ENCODE measurements at places on chromosomes 1 and 21.

GRCh38 chr1:93178418-93178817 lies 1.8 kb downstream of the TMED5 start:
- DNase-seq = no peak

GRCh38 chr1:229406798-229407197 lies 27.1 kb downstream of the ACTA1 start:
- no peak for DNase-seq

GRCh38 chr1:224737353-224737727 lies 121.2 kb downstream of the CNIH3 start:
- DNase-seq = no peak

- DNase-seq = no peak
Observed at GRCh38 chr1:211831558-211832323, 1.2 kb upstream of the LPGAT1 start.

- no peak for DNase-seq
Observed at GRCh38 chr1:94988356-94988755, 61.4 kb upstream of the CNN3 start.

DNA sequence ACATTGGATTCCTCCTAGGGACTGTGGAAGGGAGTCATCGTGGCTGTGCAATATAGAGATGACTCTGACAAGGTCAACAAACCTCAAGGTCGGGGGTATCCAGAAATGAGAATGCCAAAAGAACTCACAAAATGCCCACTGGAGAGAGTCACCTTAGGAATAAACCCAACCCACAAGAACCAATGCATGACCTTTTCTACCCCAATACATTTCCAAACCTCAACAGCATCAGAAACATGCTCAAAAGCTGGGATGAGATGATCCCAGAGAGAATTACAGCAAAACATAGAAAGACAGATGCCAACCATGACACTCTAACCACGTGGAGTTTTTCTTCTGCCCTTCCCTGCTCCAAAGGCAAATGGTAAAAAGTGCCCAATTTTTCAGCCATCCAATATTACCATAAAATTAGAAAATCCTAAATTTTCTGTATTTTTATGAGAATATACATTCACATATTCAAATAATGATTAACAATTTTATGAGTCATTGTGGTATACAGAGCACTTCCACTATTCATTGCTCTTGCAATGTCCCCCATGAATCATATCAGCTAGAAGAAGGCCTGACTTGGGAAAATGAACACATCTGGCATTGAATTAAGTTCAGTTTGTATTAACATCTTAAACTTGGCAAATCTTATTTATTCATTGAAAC lies 88.2 kb upstream of the PALMD start:
- DNase-seq = no peak

GRCh38 chr1:19401535-19401889 lies 83.8 kb downstream of the CAPZB start:
- DNase-seq = no peak

- DNase-seq = no peak
Observed at GRCh38 chr1:160672789-160673695, 26.2 kb upstream of the SLAMF1 start.

DNA sequence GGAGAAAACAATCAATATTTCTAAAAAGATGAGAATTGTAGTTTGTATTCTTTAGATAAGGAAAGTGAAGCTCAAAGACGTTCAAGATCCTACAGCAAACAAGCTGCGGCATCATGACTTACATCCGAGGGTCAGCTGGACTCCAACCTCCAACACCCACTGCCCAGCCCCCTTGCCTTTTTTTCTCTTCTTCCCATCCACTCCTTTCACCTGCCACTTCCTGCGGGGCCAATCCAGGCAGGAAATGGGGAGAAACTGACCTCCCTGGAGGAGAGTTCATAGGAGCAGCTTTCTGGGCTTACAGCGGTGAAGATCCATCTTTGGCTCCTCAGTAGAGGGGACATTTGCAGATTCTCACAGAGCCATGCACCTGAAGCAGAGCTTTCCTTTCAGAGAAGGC lies 361.5 kb downstream of the PTPRU start:
- DNase-seq = no peak

DNA sequence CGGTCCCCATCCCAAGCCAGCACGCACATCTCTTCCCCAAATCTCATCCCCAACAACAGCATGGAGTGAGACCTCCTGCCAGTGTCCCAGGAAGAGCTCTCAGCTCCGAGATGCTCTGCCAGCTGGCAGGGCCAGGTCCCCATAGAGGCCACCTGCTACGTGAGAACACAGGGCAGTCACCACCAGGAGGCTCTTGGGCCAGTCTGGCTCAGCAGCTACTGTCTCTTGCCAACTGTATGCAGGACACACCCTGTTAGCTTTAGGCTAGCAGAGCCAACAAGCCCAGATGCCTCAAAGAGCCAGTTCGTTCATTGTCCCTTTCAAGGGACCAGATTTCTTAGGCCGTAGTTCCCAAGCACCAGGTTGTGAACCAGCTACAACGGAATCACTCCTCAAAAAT lies 36.9 kb downstream of the FBXO2 start:
- no peak for DNase-seq

- no peak for DNase-seq
Observed at GRCh38 chr1:115647919-115648650, 6.3 kb downstream of the VANGL1 start.

DNA sequence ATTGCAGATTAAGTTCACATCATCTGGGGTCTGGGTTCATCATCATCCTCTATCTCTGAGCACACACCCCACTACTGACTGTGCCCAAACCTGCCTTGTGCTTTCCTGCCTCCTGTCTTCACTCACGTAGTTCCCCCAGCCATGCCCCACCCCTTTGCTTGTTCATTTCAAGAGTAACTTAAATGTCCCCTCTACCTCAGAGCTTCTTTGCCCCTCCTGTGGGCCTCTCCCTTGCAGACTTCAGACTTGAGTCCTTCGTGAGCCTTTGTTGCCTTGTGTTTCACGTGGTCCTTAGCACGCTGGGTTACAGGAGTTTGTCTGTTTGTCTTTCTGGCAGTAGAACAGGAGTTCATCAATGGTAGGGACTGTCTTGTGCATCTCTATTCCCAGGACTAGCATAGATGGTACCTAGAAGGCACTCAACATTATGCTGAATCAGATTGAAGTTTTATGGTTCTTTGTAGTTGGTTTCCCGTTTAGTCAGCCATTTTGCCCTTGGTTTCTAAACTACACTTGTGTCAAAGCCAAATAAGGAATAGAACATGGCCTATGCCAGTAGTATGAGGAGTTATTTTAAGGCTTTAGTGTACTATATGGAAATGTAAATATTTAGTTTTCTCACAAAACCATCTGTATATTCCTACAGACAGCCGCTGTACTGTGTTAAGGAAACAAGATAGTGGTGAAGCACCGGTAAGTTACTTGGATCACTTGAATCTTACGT lies 86.2 kb downstream of the TTC3 start:
- DNase-seq = no peak

DNA sequence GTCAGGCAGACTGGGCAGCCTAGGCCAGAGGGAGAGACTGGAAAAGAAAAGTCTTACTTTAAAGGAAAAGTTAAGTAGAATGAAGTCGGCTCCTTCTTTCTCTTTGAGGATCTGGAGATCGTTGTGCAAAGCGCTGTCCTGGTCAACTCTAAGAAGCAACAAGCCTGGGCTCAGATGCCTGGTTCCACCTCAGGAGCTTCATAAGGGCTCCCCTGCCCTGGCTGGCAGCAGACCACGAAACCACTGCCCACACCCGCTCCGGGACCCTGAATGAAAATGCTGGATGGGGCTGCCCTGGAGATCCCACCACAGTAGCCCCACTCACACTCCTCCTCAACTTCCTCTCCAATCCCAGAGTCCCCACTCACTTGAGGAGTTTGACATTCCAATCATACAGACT lies 6.4 kb downstream of the UBE2Q1 start:
- no peak for DNase-seq

DNA sequence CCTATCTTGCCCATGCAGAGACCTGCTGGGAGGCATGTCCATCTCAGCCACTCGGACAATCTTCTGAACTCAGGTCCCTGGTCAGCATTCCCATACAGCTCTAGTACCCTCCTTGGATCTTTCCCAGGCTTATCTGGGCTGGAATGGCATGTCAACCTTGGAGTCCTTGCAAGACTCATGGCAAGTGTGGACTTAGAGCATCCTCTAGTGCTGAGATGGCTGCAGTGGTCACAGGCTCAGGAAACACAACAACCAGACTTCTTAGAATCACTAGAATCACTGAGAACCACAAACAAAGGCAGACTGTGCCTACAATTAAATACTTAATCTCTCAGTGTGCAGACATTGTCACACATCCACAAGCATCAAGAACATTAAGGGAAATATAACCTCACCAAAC lies 73.1 kb upstream of the TSHB start:
- peak; percentile 7 for DNase-seq

DNA sequence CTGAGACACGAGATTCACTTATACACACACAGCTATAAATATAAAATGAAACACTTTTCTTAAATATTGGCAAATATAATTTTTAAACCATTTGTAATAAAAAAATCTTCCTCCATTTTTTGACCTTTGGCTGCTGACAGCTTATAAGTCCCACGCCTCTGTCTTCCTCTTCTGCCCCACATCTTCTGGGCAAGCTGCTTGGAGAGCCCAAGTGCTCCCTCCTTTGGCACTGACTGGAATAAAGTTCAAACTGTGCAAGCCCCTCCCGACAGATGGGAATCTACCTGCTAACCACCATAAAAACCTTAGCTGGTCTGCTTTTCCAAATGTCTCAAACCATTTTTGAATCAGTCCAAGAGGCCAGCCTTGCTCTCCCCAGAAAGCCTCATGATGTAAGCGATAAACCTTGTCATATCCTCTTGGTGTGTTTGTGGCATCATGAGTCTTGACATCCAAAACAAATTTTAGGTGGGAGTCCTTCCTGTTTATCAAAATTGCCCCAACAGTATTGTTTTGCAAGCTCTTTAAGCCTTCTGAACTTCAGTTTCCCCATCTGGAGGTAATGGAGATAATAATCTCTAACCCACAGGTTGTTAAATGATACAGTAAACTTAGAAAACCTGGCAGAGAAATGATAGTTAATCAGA lies 99.8 kb downstream of the SNX7 start:
- DNase-seq = no peak

GRCh38 chr1:228337031-228337564 lies 69.5 kb downstream of the TRIM11 start:
- DNase-seq = no peak

DNA sequence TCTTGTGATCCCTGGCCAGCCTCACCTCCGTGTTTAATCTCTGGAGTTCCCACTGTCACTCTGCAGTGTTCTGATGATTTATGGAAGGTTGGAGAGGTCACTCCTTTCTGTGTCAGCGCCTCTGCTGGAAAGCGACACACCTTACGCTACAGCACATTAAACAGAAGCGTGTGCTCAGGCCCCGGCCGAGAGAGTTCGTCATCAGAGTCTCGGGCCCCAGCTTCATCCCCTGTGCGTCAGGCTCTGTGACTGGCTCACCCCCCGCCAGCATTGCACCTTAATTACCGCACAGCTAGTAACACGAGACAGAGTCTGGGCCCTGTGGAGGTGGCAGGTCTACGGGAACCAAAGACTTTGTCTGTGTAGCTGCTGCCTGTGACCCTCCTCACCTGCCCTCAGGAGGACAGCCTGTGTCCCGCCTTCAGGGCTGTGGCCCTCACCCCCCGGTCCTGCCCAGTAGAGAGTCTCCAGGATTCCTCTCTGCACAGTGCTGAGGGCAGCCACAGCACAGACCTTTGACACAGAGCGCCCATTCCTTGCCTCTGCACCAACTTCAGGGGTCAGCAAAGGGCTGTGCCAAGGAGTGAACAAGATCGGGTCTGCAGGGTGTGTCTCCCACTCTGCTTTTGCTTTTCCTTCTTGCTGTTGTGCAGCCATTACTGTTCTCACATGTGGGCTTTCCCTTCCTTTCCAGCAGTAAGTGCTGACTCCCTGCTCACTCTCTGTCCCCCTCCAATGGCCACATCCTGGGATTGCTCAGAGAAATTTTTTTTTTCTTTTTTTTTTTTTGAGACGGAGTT lies 157.6 kb downstream of the PGBD5 start:
- DNase-seq = peak; percentile 42

DNA sequence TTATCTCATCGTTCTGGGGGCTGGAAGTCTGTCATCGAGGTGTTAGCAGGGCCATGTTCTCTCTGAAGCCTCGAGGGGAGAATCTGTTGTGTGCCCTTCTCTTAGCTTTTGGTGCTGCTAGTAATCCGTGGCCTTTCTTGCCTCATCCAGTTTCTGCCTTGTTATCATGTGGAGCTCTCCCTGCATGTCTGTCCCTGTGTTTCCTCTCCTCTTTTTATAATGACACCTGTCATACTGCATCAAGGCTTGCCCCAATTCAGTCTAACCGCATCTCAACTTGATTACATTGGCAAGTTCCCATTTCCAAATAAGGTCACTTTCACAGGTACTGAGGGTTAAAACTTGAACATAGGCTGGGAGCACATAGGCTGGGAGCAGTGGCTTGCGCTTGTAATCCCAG lies 82.6 kb upstream of the CNIH3 start:
- no peak for DNase-seq

DNA sequence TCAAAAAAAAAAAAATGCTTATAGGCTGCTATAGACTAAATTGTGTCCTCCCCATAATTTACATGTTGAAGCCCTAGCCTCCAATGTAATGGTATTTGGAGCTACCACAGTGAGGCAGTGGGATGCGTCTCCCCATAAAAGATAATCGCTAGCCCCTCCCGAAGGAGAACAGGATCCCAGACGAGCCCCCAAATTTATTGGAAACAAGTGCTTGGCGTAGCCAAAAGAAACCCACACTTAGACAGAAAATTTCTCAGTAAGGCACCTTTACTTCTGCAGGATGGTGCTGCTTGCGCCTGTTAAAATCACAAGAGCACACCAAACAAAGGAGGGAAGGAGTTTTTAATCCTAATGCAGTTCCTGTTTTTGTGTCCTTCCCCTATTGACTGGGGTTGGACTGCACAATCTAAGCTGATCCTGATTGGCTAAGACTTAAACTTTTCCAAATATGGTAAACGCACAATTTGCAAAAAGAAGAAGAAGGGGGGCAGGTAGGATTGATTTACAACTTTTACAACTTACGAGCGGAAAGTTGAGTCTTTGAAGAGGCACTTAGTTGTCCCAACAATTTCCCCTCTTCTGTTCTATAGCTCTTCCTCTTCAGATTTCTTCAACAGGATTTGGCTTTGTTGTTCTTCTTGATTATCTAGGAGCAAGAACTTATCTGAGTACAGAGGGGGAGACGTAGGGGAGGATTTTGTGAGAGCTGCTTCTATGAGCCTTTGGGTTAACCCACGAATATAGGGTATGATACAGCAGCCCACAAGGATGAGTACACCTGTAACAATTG lies 3.0 kb upstream of the IPP start:
- DNase-seq = no peak

- DNase-seq = no peak
Observed at GRCh38 chr21:25039461-25040380, 567.6 kb downstream of the MRPL39 start.
